Mucosa of gallbladder (tissue), 1 donor: ENCODE measurements at places on chromosomes 4 and X. TPM values are rescaled to one million over a fixed set of nuclear protein-coding genes. Genes with fewer than 3 reads are reported as not detected.

Gene HSFX2
- total RNA-seq = 0.83 TPM

Gene NPY2R
- 0.06 TPM for total RNA-seq

Gene SOD3
- total RNA-seq = 86.8 TPM

Gene MAGEA4
- not detected for total RNA-seq

Gene CCDC120
- 18.8 TPM for total RNA-seq

Gene FDCSP
- not detected for total RNA-seq

Gene CXCL10
- total RNA-seq = 0.81 TPM

Gene CPLX1
- 3.3 TPM for total RNA-seq

Gene CFAP99
- total RNA-seq = 1.3 TPM

Gene LNX1
- total RNA-seq = 32.1 TPM

Gene GRK4
- total RNA-seq = 7.3 TPM

Gene NDNF
- 45.2 TPM for total RNA-seq

Gene RELL1
- total RNA-seq = 33.8 TPM

Gene HGFAC
- 1.9 TPM for total RNA-seq

Gene RBPJ
- total RNA-seq = 72.1 TPM

Gene CCDC149
- 24.2 TPM for total RNA-seq

Gene UCHL1
- 12.8 TPM for total RNA-seq

Gene SPANXC
- not detected for total RNA-seq

Gene USP51
- 1.9 TPM for total RNA-seq

Gene GAGE12F
- 0.86 TPM for total RNA-seq

Gene HSFX3
- not detected for total RNA-seq

Gene SMIM10L2A
- total RNA-seq = 1.9 TPM

Gene APLN
- 0.20 TPM for total RNA-seq

Gene MAGEA11
- not detected for total RNA-seq

Gene PRSS12
- 39.4 TPM for total RNA-seq

Gene MAGEB6
- not detected for total RNA-seq

Gene PCDH7
- 42.8 TPM for total RNA-seq

Gene FMR1NB
- total RNA-seq = not detected

Gene RAB41
- not detected for total RNA-seq

Gene TGIF2LX
- not detected for total RNA-seq

Gene TMEM271
- total RNA-seq = not detected

Gene USP17L5
- not detected for total RNA-seq

Gene MAP3K15
- 0.12 TPM for total RNA-seq

Gene CHST7
- 12.9 TPM for total RNA-seq

Gene ERVMER34-1
- total RNA-seq = 0.66 TPM

Gene HSFX4
- not detected for total RNA-seq

Gene IL21
- total RNA-seq = not detected

Gene PDZD4
- total RNA-seq = 15.1 TPM

Gene WDR17
- 9.4 TPM for total RNA-seq
